Fibroblast of pulmonary artery (primary cell): ENCODE measurements at places on chromosomes 1 and 21.
A peak's percentile ranks its signal among the peaks of the same experiment; 100 is the strongest.

GRCh38 chr1:165842671-165843129 is 15.3 kb downstream of the UCK2 start:
- peak; percentile 35 for DNase-seq

- no peak for DNase-seq
Measured at GRCh38 chr1:107436552-107437241, 295.9 kb downstream of the NTNG1 start.

DNA sequence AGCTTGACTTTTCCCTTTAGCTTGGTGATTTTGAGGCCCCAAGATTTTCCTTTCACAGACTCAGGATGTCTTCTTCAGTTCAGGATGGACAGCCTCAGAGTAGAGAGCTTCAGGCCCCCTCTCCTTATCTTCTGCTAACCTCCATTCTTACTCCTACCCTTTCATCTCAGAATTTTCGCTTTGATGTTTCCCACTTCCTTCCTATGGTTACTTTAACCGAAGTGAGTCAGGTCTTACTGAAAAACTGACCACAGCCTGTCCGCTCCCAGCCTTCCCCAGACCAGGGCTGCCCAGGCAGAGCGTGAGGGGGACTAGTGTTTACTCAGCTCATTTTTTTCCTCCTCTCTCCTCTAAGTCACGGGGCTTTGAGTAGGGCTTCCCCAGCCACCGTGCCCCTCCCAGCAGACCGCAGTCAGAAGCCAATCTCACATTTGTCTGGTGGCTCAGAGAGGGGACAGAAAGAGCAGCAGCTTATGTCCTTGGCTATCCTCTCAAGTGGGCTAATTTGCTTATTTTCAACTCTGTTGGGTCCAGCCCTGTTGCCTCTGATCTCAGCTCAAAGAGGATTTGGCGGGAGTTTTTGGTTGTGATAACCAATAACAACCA is 4.2 kb upstream of the IL19 start:
- peak; percentile 66 for DNase-seq

DNA sequence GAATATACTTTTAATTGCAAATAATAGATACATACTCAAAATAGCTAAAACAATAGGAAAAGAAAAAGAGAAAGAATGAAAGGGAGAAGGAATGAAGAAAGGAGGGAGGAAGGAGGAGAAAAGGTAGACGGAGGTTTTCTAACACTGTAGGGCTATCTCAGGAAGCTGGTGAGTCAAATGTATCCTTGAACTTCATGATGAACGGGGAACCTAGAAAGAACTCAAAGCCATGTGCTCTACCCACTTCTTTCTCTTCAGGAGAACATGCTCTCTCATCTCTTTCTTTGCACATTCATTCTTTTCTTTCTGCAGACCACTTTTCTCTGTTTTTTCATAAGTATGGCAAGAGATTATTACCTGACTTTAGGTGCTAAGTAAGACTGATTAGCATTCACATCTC is 37.3 kb upstream of the ZNF644 start:
- no peak for DNase-seq
